ENCODE measurements at places on chromosomes 1 and 21. TPM values are rescaled to one million over a fixed set of nuclear protein-coding genes. Genes with fewer than 3 reads are reported as not detected.

Gene APOBEC4
- total RNA-seq, result not detected

Gene CACHD1
- 0.09 TPM for total RNA-seq

Gene GLIS1
- not detected for total RNA-seq

Gene POU3F1
- not detected for total RNA-seq

Gene WNT3A
- not detected for total RNA-seq

Gene KCND3
- total RNA-seq, result not detected

Gene PTGFR
- not detected for total RNA-seq

Gene FBXO2
- 0.59 TPM for total RNA-seq

Gene OR2AK2
- total RNA-seq, result not detected

Gene ACTL8
- not detected for total RNA-seq

Gene HSD17B7
- total RNA-seq, result 20.3 TPM

Gene AMY1C
- total RNA-seq, result not detected

Gene ATAD3C
- total RNA-seq, result 0.16 TPM
